CD4-positive, alpha-beta memory T cell (primary cell): ENCODE measurements at places on chromosomes 7 and 10. TPM values are rescaled to one million over a fixed set of nuclear protein-coding genes. Genes with fewer than 3 reads are reported as not detected.

DNA sequence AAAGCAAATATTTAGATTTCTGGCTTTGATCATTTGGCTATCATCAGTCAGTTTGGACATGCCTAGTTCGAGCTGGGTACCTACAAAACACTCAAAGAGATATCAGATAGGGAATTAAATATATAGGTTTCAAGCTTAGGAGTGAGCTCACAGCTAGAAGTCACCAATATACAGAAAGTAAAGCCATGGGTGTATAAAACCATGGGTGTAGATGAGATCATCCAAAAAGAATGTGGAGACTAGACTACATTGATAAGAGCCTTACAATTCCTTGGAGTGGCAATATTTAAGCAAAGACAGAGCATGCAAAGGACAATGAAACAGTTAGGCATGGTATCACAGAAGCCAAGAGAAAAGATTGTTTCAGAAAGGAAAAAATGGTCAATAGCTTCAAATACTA is 7.2 kb upstream of the RALA start:
- no peak for DNase-seq

GRCh38 chr10:65845916-65846315 is 1079.9 kb upstream of the LRRTM3 start:
- no peak for DNase-seq

DNA sequence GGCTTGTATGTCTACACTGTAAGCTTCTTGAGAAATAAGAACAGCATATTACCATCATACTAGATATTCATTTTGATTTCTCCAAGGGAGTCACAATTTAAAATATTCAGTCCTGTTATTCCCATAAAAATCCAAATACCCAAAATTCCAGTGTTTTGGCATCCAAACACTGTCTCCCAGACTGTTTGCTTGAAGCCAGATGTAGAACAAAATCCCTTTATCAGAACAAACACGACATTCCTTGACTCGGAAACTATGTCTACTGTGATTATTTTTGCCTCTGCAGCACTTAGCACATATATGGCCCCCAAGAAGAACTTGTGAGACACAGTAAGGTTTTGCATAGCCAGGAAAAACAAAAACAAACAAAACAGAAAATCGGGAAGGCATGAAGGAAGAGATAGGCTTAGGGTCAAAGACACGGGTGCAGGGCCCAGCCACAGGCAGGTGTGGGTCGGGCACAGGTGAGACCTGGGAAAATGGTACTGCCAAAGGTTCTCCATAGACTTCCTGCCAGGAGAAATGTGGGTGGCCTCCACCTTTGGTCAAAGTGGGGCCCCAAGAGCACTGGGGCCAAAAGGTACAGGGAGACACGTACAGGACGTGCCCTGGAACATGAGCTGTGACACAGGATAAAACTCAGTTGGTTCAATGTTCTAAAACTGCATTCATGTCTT is 36.5 kb downstream of the CPXM2 start:
- DNase-seq: no peak

GRCh38 chr10:69269761-69270160 is 8.5 kb upstream of the HK1 start:
- no peak for DNase-seq

The PHKG1 gene
- polyA plus RNA-seq: not detected

DNA sequence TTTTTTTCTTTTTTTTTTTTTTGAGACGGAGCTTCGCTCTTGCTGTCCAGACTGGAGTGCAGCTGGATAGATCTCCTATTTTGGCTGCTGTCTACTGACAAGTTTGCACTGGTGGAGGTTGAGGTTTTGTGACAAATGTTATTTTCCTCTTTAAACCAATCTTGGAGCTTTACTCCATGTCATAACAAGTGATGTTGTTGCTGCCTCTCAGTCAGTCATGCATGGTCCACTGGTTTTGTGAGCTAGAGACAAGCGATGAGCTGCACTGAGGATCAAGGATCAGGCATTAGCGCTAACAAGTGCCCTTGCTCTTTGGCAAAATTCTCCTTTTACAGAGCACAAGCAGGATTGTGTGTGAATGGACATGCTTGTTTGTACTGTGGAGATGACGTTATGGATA is 805 bp upstream of the WDFY4 start:
- no peak for DNase-seq

- no peak for DNase-seq
These were observed 26.5 kb downstream of the CTBP2 start for GRCh38 chr10:125133696-125134482.

DNA sequence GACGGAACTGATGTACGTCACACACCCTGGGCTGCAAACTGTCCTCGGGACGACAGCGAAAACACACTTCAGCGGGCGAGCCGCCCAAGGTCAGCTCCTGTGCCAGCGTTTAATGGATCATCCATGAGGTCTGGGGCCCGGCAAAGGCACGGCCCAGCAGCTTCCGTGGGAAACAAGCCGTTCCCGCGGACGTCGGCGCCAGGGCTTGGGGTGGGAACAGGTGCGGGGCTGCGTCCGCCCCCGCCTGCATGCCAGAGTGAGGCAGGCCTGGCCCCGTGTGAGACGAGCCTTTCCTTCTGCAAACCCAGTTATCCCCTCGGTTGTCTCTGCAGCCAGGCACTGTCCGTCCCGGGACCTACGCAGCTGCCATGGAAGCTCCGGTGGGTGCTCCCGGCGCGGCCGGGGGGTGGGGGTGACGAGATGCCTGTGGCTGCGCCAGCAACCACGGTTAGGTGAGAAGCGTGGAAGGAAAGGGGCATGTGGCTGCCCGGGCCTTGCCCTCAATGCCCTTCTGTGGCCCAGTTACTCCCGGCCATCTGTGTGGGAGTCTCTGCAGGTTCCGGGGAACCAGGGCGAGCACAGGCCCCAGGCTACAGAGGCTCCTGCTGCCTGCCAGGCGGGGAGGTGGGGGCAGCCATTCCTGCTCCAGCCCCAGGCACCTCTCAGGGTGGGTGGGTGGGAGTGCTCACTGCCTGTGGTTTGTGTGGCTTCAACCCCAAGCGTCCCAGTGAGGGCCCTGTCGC is 42.2 kb upstream of the PDGFA start:
- DNase-seq: no peak

GRCh38 chr10:63573068-63573697 is 52.0 kb downstream of the REEP3 start:
- peak; percentile 29 for DNase-seq

GRCh38 chr7:113768387-113768786 is 150.4 kb downstream of the PPP1R3A start:
- no peak for DNase-seq

GRCh38 chr7:54556121-54556520 is 13.9 kb downstream of the VSTM2A start:
- DNase-seq: no peak

GRCh38 chr10:82245906-82246560 is 371.0 kb downstream of the NRG3 start:
- DNase-seq: no peak

The INSYN2A gene
- polyA plus RNA-seq: not detected

DNA sequence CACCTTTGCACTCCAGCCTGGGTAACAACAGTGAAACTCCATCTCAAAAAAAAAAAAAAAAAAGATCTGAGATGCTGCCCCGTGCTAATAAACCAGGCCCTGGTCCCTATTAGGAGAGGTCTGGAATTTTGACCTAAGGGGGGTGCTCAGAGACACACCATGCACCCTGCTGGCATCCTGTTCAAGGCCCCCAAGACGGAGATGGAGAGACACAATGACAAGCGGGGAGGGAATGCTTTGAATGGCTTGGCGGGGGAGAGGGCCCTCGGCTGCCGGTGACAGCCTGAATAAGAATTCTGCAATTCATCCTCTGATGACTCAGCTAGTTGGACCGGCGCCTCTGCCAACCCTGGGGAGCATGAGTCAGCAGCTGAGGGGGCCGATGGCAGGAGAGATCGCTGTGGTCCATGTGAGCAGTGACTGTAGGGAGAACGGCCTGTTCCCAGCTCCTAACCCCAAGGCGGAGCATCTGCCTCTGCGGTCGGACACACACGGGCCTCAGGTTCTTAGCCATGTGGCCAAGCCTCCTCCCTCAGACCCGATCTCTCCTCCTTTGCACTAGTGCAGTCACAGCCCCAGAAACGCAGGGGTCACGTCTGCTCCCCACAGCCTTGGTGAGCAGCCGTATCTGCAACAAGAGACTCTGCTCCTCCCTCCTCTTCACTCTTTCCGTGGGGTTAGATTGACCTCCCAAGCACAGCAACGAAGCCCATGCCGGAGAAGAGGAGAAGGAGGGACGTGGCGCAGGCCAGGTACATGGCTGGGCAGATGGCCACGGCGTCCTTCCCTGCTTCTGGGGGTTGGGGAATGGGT is 14.9 kb downstream of the TRIM56 start:
- no peak for DNase-seq

The CYP26A1 gene
- polyA plus RNA-seq: not detected

The HYCC1 gene
- 11.1 TPM for polyA plus RNA-seq

- no peak for DNase-seq
These were observed 17.3 kb downstream of the NRAP start for GRCh38 chr10:113646336-113647201.

The SFTPA1 gene
- not detected for polyA plus RNA-seq

DNA sequence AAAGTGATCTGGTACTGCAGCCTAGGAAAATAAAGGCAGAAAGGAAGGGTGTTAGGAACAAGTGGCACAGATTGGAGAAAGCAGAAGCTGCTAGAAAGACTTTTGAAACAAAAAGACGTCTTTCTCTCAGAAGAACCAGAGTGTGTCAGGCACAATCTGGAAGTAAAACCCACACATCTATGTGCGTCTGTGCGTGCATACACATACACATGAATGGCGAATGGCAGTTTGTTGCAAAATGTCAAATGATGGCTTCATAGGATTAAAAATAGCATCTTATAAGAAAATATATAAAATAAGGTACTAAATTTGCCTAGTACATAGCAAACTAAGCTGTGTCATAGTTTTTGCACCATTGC is 246.3 kb downstream of the CDK14 start:
- DNase-seq: no peak

DNA sequence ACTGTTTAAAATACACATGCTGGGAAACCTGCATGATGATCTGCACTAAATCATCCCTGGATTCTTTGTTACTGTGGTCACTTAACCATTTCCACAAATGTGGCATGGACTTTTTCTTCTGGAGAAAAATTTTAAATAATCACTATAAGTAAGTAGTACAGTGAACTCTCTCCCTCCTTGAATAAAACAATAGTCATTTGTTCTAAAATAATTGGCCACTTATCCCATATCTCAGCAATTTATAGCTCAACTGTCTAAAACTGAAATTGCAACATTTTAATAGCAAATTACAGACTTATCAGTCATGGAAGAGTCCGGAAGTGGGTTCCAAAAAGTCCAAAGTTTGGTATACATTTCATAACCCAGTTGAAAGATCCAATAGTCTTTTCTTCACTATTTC is 90.9 kb downstream of the MTERF1 start:
- DNase-seq: no peak

- no peak for DNase-seq
These were observed 125.5 kb upstream of the PDLIM1 start for GRCh38 chr10:95416270-95416669.

DNA sequence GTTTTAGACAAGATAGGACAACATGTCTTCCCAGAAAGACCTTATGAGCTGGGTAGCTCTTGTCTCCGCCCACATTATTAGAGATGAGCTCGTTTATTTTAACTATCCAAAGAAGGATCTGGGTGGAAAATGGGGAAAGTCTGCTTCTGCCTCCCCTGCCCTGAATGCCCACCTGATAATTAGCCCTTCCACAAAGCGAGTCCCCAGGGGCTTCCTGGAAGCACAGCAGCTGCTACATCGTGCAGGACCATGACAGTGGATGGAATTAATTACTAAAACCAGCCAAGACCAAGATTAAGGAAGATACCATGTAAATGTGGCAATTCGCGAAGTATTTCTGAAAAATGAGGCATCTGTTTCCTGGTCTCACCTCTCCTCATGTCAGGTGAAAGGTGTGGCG is 374.4 kb downstream of the PAXIP1 start:
- no peak for DNase-seq

DNA sequence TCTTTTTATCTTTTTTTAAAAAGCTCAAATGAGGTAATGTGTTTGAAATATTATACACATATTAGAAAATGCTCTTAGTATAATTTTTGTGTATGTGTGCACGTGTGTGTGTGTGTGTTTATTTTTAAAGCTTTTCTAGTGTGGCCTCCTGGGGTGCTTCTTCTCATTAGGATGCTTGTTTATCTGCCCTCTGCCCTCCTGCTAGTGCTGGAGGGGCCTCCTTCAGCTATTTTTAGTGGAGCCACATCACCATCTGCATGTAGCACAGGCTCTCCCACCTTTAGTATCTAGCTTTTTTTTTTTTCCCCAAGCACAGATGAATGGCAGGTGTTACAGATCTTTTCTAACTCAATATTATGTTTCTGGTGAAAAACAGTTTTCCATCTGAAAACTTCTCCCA is 155.7 kb upstream of the TMEM229A start:
- DNase-seq: no peak

GRCh38 chr7:158574308-158575036 is 13.2 kb downstream of the PTPRN2 start:
- DNase-seq: no peak

DNA sequence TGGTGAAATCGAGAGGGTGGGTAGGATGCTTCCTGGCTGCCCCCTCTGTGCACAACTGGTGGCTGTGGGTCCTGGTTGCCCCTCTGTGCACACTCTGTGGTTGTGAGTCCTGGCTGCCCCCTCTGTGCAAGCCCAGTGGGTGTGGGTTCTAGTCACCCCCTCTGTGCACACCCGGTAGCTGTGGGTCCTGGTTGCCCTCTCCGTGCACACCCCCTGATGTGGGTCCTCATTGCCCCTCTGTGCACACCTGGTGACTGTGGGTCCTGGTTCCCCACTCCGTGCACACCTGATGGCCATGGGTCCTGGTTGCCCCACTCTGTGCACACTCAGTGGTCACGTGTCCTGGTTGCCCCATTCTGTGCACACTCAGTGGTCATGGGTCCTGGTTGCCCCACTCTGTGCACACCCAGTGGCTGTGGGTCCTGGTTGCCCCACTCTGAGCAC is 20.3 kb upstream of the RET start:
- no peak for DNase-seq

DNA sequence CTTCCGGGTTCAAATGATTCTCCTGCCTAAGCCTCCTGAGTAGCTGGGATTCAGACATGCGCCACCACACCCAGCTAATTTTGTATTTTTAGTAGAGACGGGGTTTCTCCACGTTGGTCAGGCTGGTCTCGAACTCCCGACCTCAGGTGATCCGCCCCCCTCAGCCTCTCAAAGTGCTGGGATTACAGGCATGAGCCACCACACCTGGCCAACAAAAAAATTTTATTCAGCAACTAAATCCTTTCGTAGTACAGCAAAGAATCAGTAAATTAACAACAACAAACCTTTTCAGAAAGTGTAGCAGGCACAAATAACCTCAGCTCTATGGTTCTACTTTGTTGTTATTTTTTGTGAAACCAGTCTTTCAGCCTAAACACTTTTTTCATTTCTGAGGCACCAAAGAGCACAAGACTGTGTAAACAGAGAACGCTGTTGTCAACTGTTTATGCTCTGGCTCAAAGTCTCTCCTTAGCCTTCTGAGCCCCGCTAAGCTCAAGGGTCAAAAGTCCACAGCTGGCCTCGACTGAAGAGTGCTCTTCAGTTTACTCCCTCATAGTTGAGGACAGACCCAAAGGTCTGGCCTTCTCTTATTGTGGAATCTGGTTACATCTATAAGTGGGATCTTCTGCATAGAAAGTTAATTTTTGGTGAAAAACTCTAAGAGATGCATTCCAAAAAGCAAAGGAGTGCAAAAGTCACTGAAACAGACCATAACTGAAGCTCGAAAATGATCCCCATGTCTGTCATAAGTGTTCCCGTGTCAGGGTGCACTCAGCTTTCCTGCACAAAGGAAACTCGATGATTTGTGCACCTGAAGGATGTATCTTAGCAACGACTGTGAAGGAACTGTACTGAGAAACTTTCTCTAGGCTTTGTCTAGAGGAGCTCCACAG is 24.6 kb upstream of the DDX50 start:
- DNase-seq: no peak
